Fibroblast of the aortic adventitia (primary cell): ENCODE measurements at places on chromosomes 7 and 10.

DNA sequence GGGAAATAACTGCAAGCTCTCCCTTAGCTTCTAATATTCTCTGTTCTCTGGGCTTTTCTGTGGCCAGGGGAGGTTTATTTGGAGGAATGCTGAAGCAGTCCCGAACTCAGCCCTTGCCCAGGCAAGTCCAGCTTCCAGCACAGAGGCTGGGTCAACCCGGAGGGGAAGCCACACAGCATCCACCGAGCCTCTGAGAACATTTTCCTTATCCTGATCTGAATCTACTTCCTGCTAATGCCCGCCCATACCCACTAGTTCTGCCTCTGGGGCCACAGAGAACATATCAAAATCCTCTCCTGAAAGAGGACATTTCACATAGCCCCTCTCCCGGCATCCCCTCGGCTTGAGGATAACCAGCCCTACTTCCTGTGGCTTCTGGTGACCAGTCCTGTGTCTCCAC lies 31.1 kb downstream of the SH3PXD2A start:
- DNase-seq = peak; percentile 32

DNA sequence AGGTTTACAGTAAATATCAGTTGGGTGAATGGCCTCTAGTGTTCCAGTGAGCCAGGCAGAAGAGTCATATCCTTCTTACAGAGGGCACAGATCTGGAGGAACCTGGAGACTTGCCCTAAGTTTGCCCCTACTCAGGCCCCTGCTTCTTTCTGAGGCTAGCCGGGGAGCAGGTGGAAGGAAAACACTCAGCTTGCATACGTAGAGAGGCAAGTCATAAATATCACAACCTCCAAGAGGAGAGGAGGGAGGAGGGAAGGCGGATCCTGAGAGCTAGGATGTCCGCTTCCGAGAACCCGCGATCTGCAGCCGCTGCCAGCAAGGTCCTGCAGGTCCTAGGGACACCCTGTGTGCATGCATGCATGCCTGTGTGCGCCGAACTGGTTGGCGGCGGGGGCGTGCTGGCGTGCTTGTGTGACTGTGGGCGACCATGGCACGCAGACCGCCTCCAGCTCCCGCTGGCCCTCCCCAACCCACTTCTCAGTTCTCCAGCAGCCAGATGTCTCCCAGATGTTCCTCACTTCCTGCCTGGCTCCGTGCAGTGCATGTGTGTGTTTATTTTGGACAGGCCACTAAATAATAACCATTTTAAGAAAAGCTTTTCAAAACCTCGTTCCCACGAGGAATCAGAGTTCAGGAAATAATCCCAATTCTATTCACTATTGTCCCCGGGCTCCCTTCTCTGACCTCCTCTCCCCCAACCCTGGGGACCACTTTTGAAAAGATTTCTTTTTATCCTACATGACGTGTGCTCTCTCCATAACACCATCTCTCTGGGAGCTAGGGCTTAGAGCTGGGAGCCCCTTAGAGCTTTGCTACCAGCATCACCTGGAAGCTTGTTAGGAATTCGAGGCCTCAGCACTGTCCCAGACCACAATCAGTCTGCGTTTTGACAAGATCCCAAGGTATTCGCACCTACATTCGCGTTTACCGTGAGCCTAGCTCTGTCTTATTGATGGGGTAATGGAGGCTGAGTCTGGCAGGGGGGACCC lies 32.4 kb downstream of the UNC5B start:
- peak; percentile 94 for DNase-seq

DNA sequence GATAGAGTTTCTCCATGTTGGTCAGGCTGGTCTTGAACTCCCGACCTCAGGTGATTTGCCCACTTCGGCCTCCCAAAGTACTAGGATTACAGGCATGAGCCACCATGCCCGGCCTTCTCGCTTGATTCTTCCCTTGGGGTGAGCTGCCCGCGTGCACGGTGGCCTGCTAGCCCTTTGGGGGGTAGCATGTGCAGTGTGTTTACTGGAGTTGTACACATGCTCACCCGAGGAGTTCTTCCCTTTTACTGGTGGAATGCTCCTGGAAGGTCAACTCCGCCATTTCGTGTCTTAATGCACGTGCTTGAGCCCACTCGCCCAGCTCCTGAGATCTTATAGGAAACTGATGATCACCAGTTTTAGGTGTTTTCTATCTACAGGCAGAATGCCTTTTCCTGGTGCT lies 17.0 kb upstream of the ADAMTS14 start:
- DNase-seq = no peak

DNA sequence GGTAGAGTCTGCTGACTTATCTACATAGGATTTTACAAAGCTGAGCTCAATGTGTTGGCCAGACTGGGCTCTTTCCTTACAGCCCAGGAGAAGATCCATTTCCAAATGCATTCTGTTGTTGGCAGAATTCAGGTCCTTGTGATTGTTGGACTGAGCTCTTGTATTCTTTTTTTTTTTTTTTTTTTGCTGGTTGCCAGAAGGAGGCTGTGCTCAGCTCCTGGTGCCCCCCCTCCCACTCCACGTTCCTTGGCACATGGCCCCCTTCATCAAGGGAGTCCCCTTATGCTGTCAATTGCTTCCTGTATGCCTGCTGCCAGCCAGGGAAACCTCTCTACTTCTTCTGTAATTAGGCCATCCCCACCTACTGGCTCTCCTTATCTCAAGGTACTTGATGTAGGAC lies 518.1 kb upstream of the AKR1E2 start:
- peak; percentile 77 for DNase-seq

- peak; percentile 6 for DNase-seq
These were observed 36.0 kb downstream of the C10orf143 start for GRCh38 chr10:130074639-130075038.
